ENCODE measurements at places on chromosomes 13 and 19.
A peak's percentile ranks its signal among the peaks of the same experiment; 100 is the strongest.

DNA sequence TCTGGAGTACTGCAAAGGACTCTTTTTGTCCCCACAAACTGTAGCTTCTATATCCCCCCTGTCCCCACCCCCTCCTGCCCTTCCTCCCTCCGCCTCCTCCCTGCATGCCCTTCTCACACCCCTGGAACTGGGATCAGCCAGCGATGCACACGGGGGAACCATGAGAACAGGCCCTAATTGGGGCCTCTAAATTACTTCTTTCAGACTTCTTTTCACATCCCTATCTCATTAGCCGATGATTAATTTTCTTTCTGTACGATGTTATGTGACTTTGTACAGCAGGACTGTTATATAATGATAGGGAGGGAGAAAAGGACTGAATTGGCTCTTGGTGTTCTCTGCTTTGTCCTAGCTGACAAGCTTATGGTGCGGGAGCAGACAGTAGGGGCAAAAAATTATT is 347.5 kb downstream of the DNAJC15 start:
- no peak for DNase-seq

GRCh38 chr19:18496167-18496979 is 25.5 kb downstream of the ELL start:
- no peak for DNase-seq

GRCh38 chr13:97234742-97235141 is 12.6 kb downstream of the MBNL2 start:
- DNase-seq, result no peak

DNA sequence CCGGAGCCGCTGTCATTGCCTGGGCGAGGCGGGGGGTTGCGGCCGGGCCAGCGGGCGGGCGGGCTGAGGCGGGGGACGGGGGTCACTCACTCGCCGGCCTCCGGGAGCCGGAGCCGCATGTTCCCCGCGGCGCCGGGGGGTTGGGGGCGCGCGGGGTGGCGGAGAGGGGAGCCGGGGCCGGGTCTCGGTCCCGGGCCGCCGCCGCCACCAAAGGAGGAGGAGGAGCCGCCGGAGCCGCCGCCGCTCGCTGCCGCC is 149 bp downstream of the MED26 start:
- no peak for DNase-seq

DNA sequence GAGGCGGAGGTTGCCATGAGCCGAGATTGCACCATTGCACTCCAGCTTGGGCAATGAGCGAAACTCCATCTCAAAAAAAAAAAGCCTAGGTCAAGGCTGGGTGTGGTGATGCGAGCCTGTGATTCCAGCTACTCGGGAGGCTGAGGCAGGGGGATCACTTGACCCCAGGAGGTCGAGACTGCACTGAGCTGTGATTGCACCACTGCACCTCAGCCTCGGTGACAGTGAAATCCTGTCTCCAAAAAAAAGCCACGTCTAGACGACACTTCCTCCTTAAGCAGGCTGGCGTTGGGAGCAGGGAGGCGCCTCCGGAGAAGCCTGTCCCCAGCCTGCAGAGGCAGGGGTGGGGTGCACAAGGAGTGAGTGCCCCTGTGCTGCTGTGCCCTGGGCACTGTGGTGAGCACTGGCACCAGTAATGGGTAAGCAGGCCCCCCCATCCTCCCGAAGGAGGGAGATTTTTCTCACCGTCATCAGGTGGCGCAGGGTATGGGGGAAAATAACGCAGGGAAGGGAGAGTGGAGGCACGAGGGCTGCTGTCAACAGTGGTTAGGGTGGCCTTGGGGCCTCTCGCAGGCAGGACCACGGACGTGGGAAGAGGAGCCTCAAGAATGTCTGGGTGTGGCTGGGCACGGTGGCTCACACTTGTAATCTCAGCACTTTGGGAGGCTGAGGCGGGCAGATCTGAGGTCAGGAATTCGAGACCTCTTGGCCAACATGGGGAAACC is 706 bp downstream of the P2RY11 start:
- peak; percentile 58 for DNase-seq

DNA sequence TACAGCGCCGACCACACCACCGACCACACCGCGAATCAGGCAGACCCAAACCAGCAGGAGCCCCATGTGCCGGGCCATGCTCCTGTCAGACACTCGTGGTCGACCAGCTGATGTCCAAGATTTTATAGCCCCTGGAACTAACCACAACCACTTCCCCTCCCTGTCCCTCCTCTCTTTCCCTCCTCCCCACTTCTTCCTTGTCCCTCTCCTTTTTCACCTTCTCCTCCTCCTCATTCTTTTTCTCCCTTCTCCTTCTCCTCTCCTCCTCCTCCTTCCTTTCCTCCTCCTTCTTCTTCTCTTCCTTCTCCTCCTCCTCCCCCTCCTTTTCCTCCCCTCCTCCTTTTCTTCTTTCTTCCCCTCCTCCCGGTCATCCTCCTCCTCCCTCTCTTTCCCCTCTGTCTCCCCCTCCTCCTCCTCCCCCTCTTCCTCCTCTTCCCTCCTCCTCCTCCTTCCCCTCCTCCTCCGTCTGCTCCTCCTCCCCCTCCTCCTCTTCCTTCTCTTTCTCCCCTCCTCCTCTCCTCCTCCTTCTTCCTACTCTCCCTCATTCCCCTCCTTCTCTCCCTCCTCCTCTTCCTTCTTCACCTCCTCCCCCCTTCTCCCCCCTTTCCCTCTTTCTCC is 670 bp downstream of the BSPH1 start:
- no peak for DNase-seq
